ENCODE measurements at places on chromosomes 11 and 22.

- DNase-seq: peak; percentile 7
These were observed at the start of gene CASP12 for GRCh38 chr11:104897891-104898684. Gene CASP12 (minus strand): TSS chr11:104898460.

GRCh38 chr22:27327497-27327896 is 474.1 kb downstream of the MN1 start:
- DNase-seq: no peak

GRCh38 chr22:22886546-22886945 is 1.1 kb upstream of the IGLL5 start:
- no peak for DNase-seq

DNA sequence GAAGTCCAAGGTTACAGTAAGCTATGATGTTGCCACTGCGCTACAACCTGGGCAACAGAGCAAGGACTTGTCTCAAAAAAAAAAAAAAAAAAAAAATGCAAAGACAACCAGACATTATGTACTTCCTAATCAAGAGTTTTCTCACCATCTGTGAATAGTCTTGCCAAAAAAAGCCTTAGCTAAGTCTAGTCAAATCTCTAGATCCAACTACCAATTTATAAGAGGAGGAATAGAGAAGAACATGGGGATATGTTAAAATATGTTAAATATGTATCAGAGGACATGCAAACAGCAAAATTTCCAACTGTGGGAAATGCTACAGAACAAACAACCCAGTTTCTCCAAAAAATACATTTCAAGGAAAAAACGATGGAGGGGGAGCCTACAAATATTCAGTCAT is 45.6 kb downstream of the USP28 start:
- DNase-seq: no peak

GRCh38 chr11:9176136-9176535 is 84.7 kb upstream of the SCUBE2 start:
- peak; percentile 56 for DNase-seq

GRCh38 chr11:79708319-79708932 is 267.6 kb upstream of the TENM4 start:
- peak; percentile 44 for DNase-seq

DNA sequence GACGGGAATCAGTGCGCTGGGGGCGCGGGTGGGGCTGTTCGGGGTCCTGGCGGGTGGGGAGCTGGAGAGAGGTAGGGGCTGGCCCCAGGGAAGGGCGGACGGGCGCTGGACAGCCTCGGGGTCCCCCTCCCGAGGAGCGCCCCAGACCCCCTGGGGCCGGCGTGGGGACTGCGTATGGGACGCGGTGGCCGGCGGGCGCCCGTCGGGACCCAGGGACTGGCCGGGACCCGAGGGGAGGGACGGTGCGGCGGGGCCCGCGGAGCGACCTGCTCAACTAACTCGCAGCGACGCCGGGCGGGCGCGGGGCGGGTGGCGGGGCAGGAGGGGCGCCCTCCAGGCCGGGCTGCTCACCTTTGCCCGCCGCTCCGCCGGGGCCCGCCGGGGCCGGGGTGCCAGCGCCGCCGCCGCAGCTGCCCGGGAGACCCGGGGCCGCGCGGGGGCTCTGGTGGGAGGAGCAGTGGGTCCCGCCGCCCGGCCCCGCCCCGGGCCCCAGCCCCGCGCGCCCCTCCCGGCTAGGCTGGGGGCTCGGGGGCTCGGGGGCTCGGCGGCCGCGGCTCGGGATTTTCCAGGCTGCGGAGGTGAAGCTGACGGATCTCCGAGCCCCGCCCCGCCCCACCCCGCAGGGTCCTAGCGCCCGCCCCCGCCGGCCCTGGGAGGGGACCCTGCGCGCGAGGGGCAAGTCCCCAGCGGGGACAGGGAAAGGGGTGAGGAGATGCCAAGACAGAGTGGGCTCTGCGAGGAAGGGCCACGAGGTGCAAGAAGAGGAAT is 12.3 kb downstream of the STARD10 start:
- DNase-seq: no peak

DNA sequence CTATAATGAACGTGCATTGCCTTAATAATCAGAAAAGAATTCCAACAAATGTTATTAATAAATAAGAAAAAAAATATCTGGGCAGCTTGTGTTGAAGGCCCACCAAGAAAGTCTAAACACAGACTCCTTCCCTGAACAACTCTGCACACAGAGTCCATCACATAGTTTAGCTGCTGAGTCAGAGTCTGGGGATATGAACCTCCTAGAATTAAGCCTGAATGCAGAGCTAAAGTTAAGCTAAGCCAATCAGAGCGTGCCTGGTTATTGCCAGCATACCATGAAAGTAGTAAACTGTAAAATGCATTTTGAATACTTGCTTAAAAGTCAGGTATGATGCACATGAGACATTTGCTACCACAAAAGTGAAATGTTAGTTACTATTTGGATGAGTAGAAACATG is 25.6 kb upstream of the TENM4 start:
- peak; percentile 66 for DNase-seq

- DNase-seq: no peak
These were observed 124.1 kb upstream of the MPPED2 start for GRCh38 chr11:30710221-30710620.

- DNase-seq: peak; percentile 87
These were observed 8.2 kb downstream of the AP1B1 start for GRCh38 chr22:29380032-29380781.

- no peak for DNase-seq
These were observed 23.4 kb upstream of the RASD2 start for GRCh38 chr22:35517207-35517606.

- peak; percentile 88 for DNase-seq
These were observed 107.7 kb upstream of the CLMP start for GRCh38 chr11:123302751-123303195.

GRCh38 chr11:103499710-103500340 is 390.6 kb downstream of the DYNC2H1 start:
- DNase-seq: peak; percentile 31
